ENCODE measurements at places on chromosomes 11 and 22. TPM values are rescaled to one million over a fixed set of nuclear protein-coding genes. Genes with fewer than 3 reads are reported as not detected.

Gene DCHS1
- total RNA-seq: 0.26 TPM

Gene C22orf31
- not detected for total RNA-seq

Gene OR52I2
- not detected for total RNA-seq

Gene RCOR2
- total RNA-seq: 2.4 TPM

Gene TMEM151A
- not detected for total RNA-seq

Gene PTGDR2
- total RNA-seq: not detected

Gene RPUSD4
- total RNA-seq: 23.6 TPM

Gene PRDM11
- 4.7 TPM for total RNA-seq

Gene PHF21B
- not detected for total RNA-seq

Gene RAB3IL1
- total RNA-seq: 1.1 TPM

Gene IRAG1
- 0.26 TPM for total RNA-seq

Gene SLC35C1
- total RNA-seq: 7.6 TPM

Gene SLC6A5
- total RNA-seq: not detected

Gene NRGN
- total RNA-seq: not detected

Gene CARD18
- 0.38 TPM for total RNA-seq

Gene UBQLNL
- total RNA-seq: under 0.01 TPM

Gene OR8G1
- not detected for total RNA-seq

Gene CASP5
- not detected for total RNA-seq

Gene FIBIN
- total RNA-seq: 14.2 TPM

Gene RIC3
- 0.26 TPM for total RNA-seq

Gene CELSR1
- total RNA-seq: 39.0 TPM

Gene PANX3
- total RNA-seq: not detected

Gene PRR5L
- 6.3 TPM for total RNA-seq

Gene SPDYC
- total RNA-seq: not detected

Gene OR52E5
- not detected for total RNA-seq

Gene DDIAS
- total RNA-seq: 0.26 TPM

Gene KRTAP5-8
- not detected for total RNA-seq

Gene SHANK2
- 8.1 TPM for total RNA-seq

Gene USP2
- 0.26 TPM for total RNA-seq

Gene IL18
- total RNA-seq: 72.1 TPM

Gene MUC6
- total RNA-seq: not detected

Gene CREB3L1
- total RNA-seq: 0.53 TPM

Measured in bronchial epithelial cell (primary cell).